ENCODE measurements at places on chromosomes 7 and 10. TPM values are rescaled to one million over a fixed set of nuclear protein-coding genes. Genes with fewer than 3 reads are reported as not detected.

DNA sequence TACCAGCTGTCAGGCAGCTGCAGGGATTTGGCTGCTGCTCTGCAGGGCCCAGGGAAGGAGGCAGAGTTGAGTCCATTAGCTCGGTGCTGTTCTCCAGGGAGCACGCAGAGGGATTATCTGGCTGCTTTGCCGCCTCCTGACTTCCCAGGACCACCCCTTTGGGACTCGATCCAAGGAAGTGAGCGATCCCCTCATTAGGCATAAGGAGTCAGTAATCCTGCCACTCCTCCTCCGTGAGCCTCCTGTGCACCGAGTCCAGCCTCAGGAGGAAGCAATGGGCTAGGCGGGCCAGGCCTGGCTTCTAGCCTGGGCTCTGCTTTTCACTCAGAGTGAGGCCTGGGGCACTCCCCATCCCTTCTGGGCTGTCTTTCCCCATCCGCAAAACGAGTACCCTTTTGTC lies 417.9 kb downstream of the RPS24 start:
- H3K4me3 ChIP-seq: no peak overlapping the region
- DNase-seq: no peak
- no peaks in the 10 kb centered on the region for H3K27me3 ChIP-seq
- H3K27ac ChIP-seq: no peak overlapping the region
- no peaks in the 10 kb centered on the region for H3K36me3 ChIP-seq

- H3K27ac ChIP-seq: no peak overlapping the region
- no peaks in the 10 kb centered on the region for H3K36me3 ChIP-seq
- H3K4me3 ChIP-seq: no peak overlapping the region
- no peak for DNase-seq
Observed at GRCh38 chr10:99748823-99749451, 16.9 kb downstream of the CUTC start.

DNA sequence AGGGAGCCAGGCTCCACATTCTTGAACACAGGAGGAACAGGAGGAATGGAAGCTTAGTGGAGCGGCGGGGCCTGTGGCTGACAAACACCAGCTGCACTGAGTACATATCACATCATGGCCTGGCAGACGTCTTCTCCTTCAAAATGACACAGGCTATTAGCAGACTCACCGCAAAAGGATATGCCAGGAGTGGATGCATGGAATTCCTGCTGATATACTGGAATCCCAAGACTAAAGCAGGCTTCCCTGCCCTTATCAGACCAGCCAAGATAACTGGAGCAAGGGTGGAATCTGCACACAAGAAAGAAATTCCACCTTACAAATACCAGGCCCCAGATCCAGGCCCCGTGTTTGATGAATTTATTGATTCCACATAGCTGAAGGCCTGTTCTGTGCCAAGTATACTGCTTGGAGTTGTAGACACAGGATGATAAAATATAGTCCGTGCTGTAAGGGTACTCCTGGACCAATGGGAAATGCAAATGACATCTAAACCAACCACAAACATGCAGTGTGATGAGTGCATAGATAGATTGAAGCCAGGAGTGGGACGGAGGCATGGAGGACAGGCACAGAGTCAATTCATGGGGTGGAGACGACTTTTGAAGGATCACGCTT lies 480.5 kb upstream of the ZMIZ1 start:
- DNase-seq: no peak
- H3K36me3 ChIP-seq: no peaks in the 10 kb centered on the region
- H3K27ac ChIP-seq: no peak overlapping the region
- H3K4me3 ChIP-seq: no peak overlapping the region
- no peaks in the 10 kb centered on the region for H3K27me3 ChIP-seq
- no peaks in the 10 kb centered on the region for H3K4me1 ChIP-seq

- H3K27me3 ChIP-seq: no peaks in the 10 kb centered on the region
- no peak overlapping the region for H3K4me3 ChIP-seq
- no peak for DNase-seq
- no peaks in the 10 kb centered on the region for H3K36me3 ChIP-seq
- no peaks in the 10 kb centered on the region for H3K4me1 ChIP-seq
Observed at GRCh38 chr7:126804604-126805003, 448.1 kb downstream of the GRM8 start.

DNA sequence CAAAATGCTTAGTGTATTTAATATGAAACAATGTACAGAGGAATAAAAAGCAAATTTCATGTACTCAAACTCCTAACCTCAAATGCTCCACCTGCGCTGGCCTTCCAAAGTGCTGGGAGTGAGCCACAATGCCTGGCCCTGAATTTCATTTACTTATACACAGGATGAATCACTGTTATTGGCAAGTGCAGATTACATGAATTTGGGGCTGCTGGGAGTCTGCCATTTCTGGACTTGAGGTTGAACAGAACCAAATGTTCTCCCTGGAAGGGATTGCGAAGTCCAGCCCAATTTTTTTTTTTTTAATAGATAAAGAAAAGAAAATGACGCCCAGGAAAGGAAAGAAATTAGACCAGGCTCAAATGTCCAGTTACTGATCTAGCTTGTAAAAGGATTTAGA lies 6.8 kb upstream of the CSTF2T start:
- H3K4me1 ChIP-seq: no peaks in the 10 kb centered on the region
- no peaks in the 10 kb centered on the region for H3K36me3 ChIP-seq
- H3K4me3 ChIP-seq: no peak overlapping the region
- H3K27ac ChIP-seq: no peak overlapping the region
- DNase-seq: peak; percentile 37
- no peaks in the 10 kb centered on the region for H3K27me3 ChIP-seq

- H3K4me3 ChIP-seq: no peak overlapping the region
- H3K27me3 ChIP-seq: no peaks in the 10 kb centered on the region
- H3K27ac ChIP-seq: no peak overlapping the region
- no peaks in the 10 kb centered on the region for H3K36me3 ChIP-seq
Observed at GRCh38 chr7:114819616-114820362, 102.1 kb upstream of the MDFIC start.

DNA sequence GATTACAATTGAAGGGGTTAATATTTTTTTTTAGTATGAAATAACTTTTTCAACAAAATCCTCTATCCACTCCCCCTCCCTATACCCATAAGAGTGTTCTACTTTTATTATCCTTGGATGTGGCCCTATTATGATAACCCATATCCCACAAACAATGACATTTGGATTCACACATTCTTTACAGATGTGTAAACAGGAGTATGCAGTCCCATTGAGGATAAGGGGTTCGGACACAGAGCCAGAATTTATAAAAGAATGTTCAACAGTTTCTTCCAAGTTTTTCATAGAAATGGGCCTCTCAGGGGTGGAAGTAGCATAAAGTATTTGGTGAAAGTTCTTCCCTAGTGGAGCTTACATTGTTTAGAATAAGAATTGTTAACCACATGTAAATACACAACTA lies 16.1 kb upstream of the PCLO start:
- DNase-seq: no peak
- H3K27ac ChIP-seq: no peak overlapping the region
- no peaks in the 10 kb centered on the region for H3K36me3 ChIP-seq
- no peak overlapping the region for H3K4me3 ChIP-seq

- peaks cover 3% of the 10 kb centered on the region for H3K4me1 ChIP-seq
- H3K36me3 ChIP-seq: no peaks in the 10 kb centered on the region
- H3K27me3 ChIP-seq: no peaks in the 10 kb centered on the region
- no peak for DNase-seq
- H3K27ac ChIP-seq: no peak overlapping the region
Observed at GRCh38 chr7:47249361-47249760, 332.6 kb downstream of the TNS3 start.

- H3K4me1 ChIP-seq: no peaks in the 10 kb centered on the region
- DNase-seq: no peak
- H3K27me3 ChIP-seq: no peaks in the 10 kb centered on the region
- H3K36me3 ChIP-seq: no peaks in the 10 kb centered on the region
- no peak overlapping the region for H3K27ac ChIP-seq
- H3K4me3 ChIP-seq: no peak overlapping the region
Observed at GRCh38 chr10:80659289-80659688, 121.6 kb downstream of the SH2D4B start.

GRCh38 chr7:93006480-93007095 lies 111.2 kb downstream of the SAMD9 start:
- no peak overlapping the region for H3K27ac ChIP-seq
- H3K36me3 ChIP-seq: no peaks in the 10 kb centered on the region
- no peaks in the 10 kb centered on the region for H3K4me1 ChIP-seq
- no peaks in the 10 kb centered on the region for H3K27me3 ChIP-seq
- H3K4me3 ChIP-seq: no peak overlapping the region
- no peak for DNase-seq

GRCh38 chr10:22245567-22245966 lies 27.8 kb upstream of the EBLN1 start:
- H3K36me3 ChIP-seq: no peaks in the 10 kb centered on the region
- DNase-seq: no peak
- H3K4me1 ChIP-seq: no peaks in the 10 kb centered on the region
- H3K27ac ChIP-seq: peak overlapping the region; percentile 13

DNA sequence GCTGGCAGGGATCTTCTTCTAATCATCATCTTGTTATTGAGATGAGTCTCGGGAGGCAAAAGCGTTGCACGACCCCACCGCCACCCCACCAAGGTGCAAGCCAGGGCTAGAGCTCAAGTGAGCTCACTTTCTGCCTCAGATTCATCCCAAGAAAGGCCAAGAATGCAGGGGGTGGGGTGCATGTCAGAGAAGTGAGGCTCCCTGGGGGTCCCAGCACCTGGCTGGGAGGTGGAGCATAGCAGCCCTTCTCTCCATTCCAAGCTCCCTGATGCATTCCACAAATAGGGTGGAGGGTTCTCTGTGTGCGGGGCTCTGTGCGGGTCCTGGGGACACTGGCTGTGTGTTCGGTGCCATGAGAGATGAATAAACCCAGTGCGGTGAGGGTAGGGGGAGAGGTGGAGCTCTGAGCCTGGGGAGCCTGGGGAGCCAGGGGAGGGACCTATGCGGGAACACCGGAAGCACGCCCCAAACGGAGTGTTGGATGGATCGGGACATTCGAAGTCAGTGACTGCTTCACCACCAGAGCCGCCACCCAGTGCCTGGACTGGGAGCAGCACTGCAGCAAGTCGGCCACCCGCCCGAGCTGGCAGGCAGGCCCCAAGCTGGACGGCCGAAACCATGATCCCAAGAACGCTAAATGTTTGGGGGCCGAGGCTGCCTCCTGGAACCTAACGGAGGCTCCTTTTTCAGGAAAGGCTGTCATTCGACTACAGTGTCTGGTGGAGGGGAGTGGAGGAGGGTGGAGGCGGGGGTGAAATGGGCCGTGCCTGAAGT lies 17.9 kb upstream of the HMX3 start:
- H3K27ac ChIP-seq: no peak overlapping the region
- no peaks in the 10 kb centered on the region for H3K4me1 ChIP-seq
- no peaks in the 10 kb centered on the region for H3K36me3 ChIP-seq

GRCh38 chr10:51214207-51215196 lies 140.2 kb downstream of the PRKG1 start:
- H3K27ac ChIP-seq: no peak overlapping the region
- H3K4me1 ChIP-seq: no peaks in the 10 kb centered on the region
- no peaks in the 10 kb centered on the region for H3K27me3 ChIP-seq
- DNase-seq: no peak
- H3K4me3 ChIP-seq: no peak overlapping the region

DNA sequence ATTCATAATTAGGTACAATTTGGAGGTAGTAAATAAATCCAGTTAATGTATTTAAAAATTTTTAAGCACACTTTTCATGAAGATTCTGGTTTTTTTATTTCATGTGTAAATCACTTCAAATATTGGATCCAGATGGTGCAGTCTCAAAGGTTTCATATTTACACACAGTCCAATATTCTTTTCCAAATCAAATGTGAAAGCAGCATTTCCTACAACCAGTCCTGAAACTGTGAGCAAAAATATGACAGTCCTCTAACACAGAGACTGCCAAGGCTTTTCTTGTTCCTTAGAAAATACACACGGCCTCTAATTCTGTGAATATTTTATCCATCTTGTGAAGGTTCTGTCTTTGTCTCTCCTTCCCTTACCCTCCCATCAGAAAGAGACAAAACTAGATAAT lies 645.9 kb downstream of the ARL4A start:
- no peaks in the 10 kb centered on the region for H3K27me3 ChIP-seq
- H3K4me1 ChIP-seq: no peaks in the 10 kb centered on the region
- H3K27ac ChIP-seq: no peak overlapping the region
- H3K4me3 ChIP-seq: no peak overlapping the region

- peaks cover 88% of the 10 kb centered on the region for H3K4me1 ChIP-seq
- H3K27me3 ChIP-seq: no peaks in the 10 kb centered on the region
- peak overlapping the region; percentile 90 for H3K27ac ChIP-seq
- H3K4me3 ChIP-seq: no peak overlapping the region
Observed at GRCh38 chr10:113058523-113059370, 108.7 kb downstream of the TCF7L2 start.

DNA sequence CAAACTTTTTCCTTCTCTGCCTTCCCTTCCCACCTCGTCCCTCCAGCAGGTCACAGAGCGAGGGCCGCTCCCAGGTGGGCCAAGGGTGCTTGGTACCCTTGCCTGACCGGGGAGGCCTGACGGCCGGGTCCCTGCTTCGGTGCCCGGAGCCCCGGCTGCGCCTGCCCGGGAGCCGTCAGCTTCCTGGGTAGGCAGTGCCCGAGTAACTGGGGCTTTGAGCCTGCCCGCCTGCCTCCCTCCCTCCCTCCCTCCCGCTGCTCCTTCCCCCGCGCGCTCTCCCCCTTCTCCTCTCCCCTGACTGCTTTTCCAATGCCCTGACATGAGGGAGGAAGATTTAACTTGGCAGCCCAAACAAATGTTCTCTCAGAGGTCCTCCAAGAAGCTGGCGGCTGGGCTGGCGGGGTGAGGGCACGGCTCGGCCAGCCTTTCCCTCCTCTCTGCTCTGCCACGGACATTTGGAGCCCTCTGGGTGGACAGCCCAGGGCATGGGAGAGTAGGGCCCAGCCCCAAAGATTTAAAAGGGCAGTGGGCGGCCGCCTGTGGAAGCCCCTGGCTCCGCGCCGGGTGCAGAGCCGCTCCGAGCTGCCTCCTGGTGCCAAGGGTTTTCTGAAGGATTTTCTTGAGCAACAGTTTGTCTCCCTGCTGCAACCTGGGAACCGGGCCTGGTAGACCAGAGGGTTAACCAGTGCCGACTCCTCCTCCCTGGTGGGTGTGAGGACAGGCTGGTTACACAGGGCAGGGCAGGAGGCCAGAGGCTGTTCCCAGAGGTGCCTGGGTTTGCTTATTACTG lies 2.0 kb downstream of the ZMIZ1 start:
- peak; percentile 89 for DNase-seq
- H3K27me3 ChIP-seq: no peaks in the 10 kb centered on the region
- peak overlapping the region; percentile 87 for H3K4me3 ChIP-seq
- peak overlapping the region; percentile 90 for H3K27ac ChIP-seq
- H3K36me3 ChIP-seq: no peaks in the 10 kb centered on the region

GRCh38 chr10:106771154-106771553 lies 393.4 kb downstream of the SORCS1 start:
- no peak overlapping the region for H3K27ac ChIP-seq
- H3K4me1 ChIP-seq: no peaks in the 10 kb centered on the region
- H3K27me3 ChIP-seq: no peaks in the 10 kb centered on the region
- H3K4me3 ChIP-seq: no peak overlapping the region
- no peak for DNase-seq

- no peaks in the 10 kb centered on the region for H3K4me1 ChIP-seq
- peaks cover 37% of the 10 kb centered on the region for H3K36me3 ChIP-seq
- no peak for DNase-seq
- no peak overlapping the region for H3K27ac ChIP-seq
- no peak overlapping the region for H3K4me3 ChIP-seq
Observed at GRCh38 chr7:133293384-133294160, 40.7 kb downstream of the EXOC4 start.

Gene MSMB
- total RNA-seq: not detected

Gene BLNK
- 16.4 TPM for total RNA-seq

Gene NUDT13
- total RNA-seq: 10.5 TPM

Gene TFR2
- total RNA-seq: not detected

All from tibial nerve (tissue), 4 donors.